ENCODE measurements at places on chromosomes 7 and 10. TPM values are rescaled to one million over a fixed set of nuclear protein-coding genes. Genes with fewer than 3 reads are reported as not detected.
A peak's percentile ranks its signal among the peaks of the same experiment; 100 is the strongest.

Gene FXYD4
- not detected for total RNA-seq

DNA sequence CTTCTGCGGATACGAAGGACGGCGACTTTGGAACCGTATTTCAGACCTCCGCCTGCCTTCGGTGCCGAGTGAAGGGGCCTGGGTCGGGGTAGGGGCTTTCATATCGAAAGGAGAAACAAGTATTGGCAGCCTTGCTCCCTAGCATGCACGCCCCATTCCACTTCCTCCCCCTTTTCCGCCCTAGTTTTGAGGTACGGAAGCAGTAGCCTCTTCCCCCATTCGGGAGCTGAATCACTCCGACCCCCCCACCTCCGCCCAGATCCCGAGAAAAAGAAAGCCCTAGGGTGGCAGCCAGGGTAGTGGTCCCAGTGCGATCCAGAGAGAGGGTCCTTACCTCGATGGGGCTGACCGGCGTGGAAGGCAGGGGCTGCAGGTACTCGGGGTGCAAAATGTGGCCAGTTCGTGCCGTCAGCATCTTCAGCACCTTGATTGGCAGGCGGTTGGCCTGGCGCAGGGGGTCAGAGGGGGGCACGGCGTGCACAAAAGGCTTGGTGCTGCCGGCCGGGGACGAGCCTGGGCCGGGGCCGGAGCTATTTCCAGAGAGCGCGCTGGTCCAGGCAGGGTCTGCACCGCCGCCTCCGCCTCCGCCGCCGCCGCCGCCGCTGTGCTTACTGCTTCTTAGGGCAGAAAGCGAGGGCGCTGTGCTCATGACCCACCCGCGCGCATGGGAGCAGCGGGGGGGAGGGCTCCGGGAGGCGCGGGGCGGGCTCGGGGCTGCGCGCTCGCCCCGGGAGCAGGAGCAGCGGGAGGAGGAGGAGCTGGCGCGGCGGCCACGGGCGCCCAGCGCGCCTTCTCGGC lies 594 bp downstream of the ZNF503 start:
- H3K4me3 ChIP-seq, result peak overlapping the region; percentile 76
- H3K36me3 ChIP-seq, result peaks cover 13% of the 10 kb centered on the region
- DNase-seq, result peak; percentile 83
- H3K4me1 ChIP-seq, result peaks cover 26% of the 10 kb centered on the region
- peak overlapping the region; percentile 98 for H3K27ac ChIP-seq

DNA sequence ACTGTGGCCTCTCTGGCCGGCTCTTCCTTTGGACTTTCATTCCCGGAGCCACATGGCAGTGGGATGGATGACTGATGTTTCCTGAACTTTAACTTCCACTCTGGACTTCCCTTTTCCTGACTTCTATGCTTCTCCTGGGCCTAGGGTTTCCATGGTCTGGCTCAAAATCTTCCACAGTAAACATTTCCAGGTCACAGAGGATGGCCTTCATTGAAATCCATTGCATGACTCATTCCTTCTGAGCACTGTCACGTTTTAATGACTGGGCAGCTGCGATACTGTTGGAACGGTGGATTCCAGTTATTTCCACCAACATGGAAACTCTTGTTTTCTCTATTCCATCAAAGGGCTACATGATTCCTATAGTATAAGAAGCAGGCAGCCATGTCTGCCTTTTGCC lies 24.4 kb upstream of the ZNF273 start:
- no peaks in the 10 kb centered on the region for H3K27me3 ChIP-seq
- no peak overlapping the region for H3K4me3 ChIP-seq
- no peak overlapping the region for H3K27ac ChIP-seq

DNA sequence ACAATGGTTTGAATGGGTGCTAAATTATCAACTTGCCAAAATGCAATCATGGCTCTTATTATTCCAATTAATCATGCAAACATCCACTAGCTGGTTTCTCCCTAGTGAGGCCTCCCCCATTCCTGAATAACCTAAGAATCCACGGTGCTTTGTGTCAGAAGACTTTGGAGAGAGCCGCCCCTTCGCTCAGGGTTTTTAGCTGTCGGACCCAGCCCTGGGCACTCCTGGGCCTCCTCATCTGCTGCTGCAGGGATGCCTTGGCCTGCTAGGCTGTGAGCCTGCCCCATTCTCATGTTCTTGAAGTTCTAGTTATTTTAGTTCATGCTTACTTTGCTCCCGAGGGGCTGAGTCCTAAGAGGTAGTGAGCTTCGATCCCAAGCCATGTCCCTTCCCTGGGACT lies 34.1 kb upstream of the SFRP5 start:
- no peaks in the 10 kb centered on the region for H3K4me1 ChIP-seq
- no peak overlapping the region for H3K4me3 ChIP-seq
- DNase-seq, result no peak
- H3K27me3 ChIP-seq, result peaks cover 6% of the 10 kb centered on the region
- no peaks in the 10 kb centered on the region for H3K36me3 ChIP-seq

- no peak overlapping the region for H3K4me3 ChIP-seq
- H3K27ac ChIP-seq, result no peak overlapping the region
- no peaks in the 10 kb centered on the region for H3K36me3 ChIP-seq
These were observed 167.7 kb downstream of the GFRA1 start for GRCh38 chr10:116105264-116105663.

DNA sequence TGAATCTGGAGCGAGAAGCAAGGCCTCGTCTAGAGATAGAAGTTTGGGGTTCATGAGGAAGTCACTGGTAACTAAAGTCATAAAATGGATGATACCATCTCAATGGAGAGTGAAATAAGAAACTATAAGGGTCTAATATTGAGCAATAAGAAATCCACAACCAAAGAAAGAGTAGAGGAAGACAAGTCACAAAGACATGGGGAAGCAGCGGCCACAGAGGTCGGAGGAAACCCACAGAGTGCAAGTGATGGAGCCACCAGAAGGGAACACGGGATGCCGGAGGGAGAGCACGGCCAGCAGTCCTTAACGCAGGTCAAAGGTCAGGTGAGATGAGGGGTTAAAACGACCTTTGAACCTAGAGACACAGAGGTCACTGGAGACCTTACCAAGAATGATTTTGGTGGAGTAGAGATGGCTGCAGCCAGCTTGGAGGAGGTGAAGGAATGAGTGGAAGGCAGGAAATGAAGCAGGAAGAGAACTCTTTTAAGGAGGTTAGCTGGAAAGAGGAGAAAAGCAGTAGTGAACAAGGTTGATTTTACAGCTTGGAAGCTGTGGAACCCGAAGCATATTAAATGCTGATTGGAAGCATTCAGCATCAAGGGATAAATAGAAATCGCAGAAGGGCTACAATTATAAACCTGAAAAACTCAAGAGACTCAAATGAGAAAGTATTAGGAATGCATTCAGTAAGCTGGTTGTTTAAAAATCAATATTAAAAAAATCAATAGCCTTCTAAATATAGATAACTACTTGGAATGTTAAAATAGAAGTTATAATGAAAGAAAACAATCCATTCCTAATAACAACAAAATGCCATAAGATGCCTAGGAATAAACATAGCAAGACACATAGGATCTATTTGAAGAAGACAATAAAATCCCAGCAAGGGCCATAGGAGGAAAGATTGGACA lies 93.7 kb downstream of the SVOPL start:
- H3K36me3 ChIP-seq, result no peaks in the 10 kb centered on the region
- no peak for DNase-seq
- no peak overlapping the region for H3K27ac ChIP-seq
- no peaks in the 10 kb centered on the region for H3K4me1 ChIP-seq
- no peaks in the 10 kb centered on the region for H3K27me3 ChIP-seq

Gene APBB1IP
- total RNA-seq, result 5.0 TPM
